ENCODE measurements at places on chromosomes 4 and X. TPM values are rescaled to one million over a fixed set of nuclear protein-coding genes. Genes with fewer than 3 reads are reported as not detected.
A peak's percentile ranks its signal among the peaks of the same experiment; 100 is the strongest.

DNA sequence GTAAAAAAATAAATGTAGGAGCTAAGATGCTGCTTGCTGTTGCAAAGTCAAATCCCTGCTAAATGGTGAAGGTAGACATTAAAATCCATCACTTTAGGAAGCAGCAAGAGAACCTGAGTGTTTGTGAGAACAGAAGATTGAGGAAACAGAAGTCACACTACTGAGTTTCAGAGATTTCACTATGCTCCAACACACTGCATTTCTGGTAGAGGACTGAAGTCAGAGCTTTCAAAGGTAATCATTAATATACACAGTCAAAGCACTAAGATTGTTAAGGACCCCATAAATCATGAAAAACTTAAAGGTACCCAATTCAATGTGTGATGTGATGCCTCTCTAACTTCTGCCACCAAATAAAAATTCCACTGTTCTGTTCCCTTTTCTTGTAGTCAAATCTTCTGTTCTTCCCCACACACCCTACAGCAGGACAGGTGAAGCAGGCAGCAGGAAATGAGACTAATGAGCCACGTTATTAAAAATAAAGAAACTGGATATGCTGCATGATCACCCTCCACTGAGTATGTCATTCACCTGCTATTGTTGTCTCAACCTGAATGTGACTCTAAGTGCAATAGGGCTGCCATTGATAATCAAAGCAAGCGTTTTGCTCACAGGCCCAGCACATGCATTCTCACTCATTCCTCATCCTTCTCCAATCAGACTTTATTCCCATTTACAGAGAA lies 28.9 kb upstream of the APELA start:
- no peak overlapping the region for H3K4me3 ChIP-seq
- H3K27me3 ChIP-seq = no peaks in the 10 kb centered on the region
- H3K27ac ChIP-seq = no peak overlapping the region
- DNase-seq = no peak
- H3K36me3 ChIP-seq = no peaks in the 10 kb centered on the region

Gene C4orf50
- total RNA-seq = not detected

DNA sequence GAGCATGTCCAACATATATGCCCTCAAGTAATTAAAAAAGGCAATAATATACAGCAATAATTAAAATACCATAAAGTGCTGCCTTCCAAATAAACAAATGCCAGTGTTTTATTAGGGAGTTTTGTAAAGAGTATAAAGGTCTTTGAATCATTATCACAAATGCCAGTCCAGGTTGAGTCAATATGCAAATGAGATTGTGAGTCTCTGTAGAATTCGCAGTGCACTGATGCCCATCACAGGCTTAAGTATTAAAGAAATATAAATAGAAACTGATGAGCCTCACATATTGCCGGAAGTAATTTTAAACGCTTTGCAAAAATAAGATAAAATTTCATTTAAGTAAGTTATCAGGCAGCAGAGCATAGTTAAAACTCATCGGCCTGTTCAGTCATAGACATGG lies 205.0 kb upstream of the TECRL start:
- no peaks in the 10 kb centered on the region for H3K36me3 ChIP-seq
- H3K4me1 ChIP-seq = no peaks in the 10 kb centered on the region
- no peak overlapping the region for H3K27ac ChIP-seq

DNA sequence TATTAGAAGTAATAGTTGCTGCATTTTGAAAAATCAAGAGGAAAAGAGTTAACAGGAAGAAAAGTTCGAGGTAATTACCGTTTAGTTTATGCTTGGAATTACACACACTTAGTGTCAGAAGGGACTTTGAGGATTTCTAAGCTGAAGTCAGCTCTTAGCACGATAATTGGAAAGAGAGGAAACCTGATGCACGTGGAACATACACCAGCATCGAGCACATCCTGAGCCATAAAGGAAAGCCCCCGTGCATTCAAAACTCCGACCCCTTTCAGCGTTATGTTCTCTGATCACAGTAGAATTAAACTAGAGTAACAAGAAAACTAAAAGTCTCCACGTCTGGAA lies 400 bp upstream of the PAQR3 start:
- no peak for DNase-seq
- H3K27me3 ChIP-seq = no peaks in the 10 kb centered on the region
- no peak overlapping the region for H3K27ac ChIP-seq

Gene P2RY8
- total RNA-seq = not detected

DNA sequence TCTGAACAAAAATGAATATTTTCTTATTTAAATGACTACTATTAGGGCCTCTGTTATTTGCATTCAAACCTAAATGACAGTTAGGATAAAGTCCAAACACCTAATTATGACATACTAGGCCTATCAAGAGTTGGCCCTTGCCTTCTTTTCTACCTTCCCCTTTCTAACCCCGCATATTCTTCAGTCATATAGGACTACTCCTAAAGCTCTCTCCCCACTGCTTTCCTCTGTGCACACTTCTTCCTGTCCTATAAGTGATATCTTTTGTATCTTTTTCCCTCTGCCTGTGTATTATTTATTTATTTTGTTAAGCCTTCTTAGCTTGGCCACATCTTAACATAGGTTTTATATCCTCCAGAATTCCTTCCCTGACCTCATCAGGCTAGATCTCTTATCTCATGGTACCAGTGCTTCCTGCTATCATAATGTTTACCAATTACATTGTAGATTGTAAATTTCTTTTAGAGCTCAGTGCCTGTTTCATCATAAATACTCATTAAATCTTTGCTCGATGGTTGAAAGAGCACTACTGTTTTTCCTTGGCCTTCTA lies 22.5 kb downstream of the ERVMER34-1 start:
- no peaks in the 10 kb centered on the region for H3K27me3 ChIP-seq
- H3K36me3 ChIP-seq = no peaks in the 10 kb centered on the region
- H3K4me1 ChIP-seq = no peaks in the 10 kb centered on the region
- no peak overlapping the region for H3K4me3 ChIP-seq
- no peak for DNase-seq

Gene TMEM150C
- total RNA-seq = 0.34 TPM

Gene IL21
- total RNA-seq = not detected

DNA sequence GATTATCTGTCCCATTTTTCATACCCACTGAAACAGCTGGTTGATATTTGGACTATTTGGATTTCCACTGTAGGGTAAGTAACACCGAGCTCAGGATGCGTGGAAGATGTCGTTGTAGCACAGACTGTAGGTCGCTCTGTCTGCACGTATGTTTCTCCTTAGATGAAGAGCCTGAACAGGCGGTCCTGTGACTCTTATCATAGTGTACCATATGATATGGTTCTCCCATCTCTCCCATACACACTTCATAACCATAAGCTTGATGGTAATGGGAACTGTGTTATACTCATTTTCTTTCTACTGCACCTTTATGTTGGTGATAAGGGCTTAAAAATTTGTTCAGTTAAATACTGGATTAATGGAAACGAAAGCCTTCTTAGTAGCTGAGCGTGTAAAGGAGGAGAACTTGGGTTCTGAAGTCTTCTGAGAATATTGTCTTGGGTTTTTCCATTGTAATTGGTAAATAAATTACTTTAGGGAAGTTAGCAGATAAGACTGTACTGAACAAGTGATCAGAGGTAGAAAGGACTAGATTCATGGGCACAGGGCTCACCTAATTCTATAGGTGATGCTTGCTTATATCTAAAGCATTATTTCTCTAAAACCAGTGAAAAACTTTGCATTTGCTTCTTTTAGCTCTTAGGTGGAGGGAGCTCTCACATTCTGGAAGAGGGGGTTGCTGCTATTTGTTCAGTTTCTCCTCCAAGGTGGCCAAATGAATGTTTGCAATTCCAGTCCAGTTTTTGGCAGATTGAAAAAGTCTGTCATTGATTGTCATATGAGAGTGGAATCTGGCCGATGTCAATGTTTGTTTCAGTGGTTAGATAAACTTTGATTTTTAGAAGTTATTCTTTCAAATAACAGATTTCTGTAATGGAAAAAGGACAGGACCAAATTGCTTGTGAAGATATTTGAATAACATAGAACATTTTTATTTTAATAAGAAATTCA lies 15.8 kb downstream of the SMAD1 start:
- no peaks in the 10 kb centered on the region for H3K27me3 ChIP-seq
- no peak overlapping the region for H3K27ac ChIP-seq

DNA sequence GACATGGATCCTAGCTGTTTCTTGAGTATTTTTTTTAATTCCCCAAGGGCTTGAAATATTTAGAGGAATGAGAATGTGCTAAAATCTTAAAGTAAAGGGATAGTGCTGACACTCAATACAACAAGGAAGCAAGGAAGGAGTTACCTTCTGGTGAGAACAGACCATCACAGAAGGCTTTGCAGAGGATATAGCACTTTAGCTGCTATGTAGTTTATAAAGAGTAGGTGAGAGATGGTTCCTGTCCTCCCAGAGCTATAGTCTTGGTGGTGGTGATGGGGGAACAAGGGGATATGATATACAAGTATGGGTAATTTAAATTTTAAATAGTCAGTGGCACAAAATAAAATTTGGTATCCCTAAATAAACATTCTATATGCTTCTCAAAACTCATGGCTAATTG lies 47.6 kb downstream of the MTHFD2L start:
- H3K4me3 ChIP-seq = no peak overlapping the region
- H3K27me3 ChIP-seq = no peaks in the 10 kb centered on the region
- no peaks in the 10 kb centered on the region for H3K36me3 ChIP-seq
- no peaks in the 10 kb centered on the region for H3K4me1 ChIP-seq

DNA sequence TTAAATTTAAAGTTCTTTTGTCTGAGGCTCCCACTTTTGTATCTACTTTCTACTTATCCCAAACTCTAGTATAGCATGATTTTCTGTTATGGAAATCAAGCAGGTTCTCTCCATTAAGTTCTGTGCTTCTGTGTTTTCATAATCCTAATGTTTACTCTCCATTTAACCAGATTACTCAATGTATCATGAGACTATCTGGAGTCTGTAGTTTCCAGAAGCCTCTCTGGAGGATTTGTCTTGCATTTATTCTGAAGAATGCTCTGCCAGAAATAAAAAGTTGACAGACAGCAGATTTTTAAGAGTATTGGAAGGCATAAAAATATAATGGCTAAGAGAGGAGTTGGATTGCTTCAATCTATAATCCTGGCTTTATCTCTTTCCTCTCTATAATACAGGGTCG lies 39.2 kb upstream of the PLS3 start:
- H3K36me3 ChIP-seq = no peaks in the 10 kb centered on the region
- peaks cover 7% of the 10 kb centered on the region for H3K27me3 ChIP-seq
- H3K27ac ChIP-seq = no peak overlapping the region
- H3K4me1 ChIP-seq = no peaks in the 10 kb centered on the region
- no peak overlapping the region for H3K4me3 ChIP-seq
- DNase-seq = no peak

DNA sequence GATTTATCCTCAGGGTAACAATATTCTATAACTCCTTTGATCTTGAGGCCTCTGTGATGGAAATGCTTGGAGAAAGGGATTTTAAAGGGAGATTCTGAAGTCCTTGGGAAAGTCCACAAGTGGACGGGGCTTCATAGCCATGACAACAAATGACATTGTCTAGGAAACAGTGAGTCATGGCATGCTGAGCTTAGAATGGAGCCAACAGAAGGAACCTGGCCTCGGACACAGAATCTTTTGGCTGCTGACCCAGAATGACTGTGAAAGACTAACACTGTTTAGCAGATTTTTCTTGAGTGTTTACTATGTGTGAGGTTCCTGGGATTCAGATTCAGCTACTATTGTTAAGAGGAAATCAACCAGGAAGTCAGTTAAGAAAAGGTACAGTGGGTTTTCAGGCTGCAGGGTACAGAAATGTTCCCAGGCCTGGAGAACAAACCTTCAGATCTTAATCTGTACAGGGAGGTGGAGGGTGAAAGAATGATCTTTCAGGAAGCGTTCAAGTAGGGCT lies 18.1 kb upstream of the CXCL2 start:
- H3K4me1 ChIP-seq = no peaks in the 10 kb centered on the region
- H3K27ac ChIP-seq = no peak overlapping the region
- H3K27me3 ChIP-seq = no peaks in the 10 kb centered on the region
- no peak for DNase-seq

Gene TCEAL3
- 15.9 TPM for total RNA-seq

Gene MTMR8
- not detected for total RNA-seq

DNA sequence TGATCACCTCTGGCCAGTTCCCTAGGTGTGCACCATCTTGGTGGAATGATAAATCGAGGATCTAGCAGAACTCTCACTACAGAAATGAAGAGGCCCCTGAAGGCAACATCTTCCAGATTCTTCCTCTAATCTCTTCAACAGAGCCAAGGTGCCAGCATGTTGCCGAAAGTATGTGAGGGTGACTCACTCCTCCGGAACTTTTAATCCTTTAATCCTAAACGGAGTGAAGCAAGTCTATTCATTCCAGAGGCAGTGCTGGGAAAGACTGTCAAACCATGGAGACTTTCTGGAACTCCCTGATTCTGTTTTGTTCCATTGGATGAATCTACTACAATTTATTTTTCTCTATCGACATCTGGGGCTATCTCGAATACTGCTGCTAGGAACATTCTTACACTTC lies 68.7 kb downstream of the SUPT20HL2 start:
- no peak overlapping the region for H3K4me3 ChIP-seq
- H3K4me1 ChIP-seq = peaks cover 36% of the 10 kb centered on the region
- DNase-seq = peak; percentile 89

GRCh38 chr4:109298279-109299010 lies 4.0 kb downstream of the COL25A1 start:
- no peak overlapping the region for H3K4me3 ChIP-seq
- no peak for DNase-seq
- peaks cover 32% of the 10 kb centered on the region for H3K4me1 ChIP-seq
- H3K27ac ChIP-seq = no peak overlapping the region
- H3K27me3 ChIP-seq = peaks cover 23% of the 10 kb centered on the region

GRCh38 chrX:21655901-21656586 lies 2.1 kb downstream of the KLHL34 start:
- H3K4me1 ChIP-seq = no peaks in the 10 kb centered on the region
- no peak for DNase-seq
- no peak overlapping the region for H3K27ac ChIP-seq
- H3K36me3 ChIP-seq = no peaks in the 10 kb centered on the region
- no peak overlapping the region for H3K4me3 ChIP-seq

GRCh38 chr4:70667740-70668535 lies 1.6 kb upstream of the JCHAIN start:
- H3K4me3 ChIP-seq = no peak overlapping the region
- H3K27me3 ChIP-seq = no peaks in the 10 kb centered on the region
- no peaks in the 10 kb centered on the region for H3K4me1 ChIP-seq
- H3K36me3 ChIP-seq = no peaks in the 10 kb centered on the region

Measured in A673 (cell line).